ENCODE measurements at places on chromosomes 13 and 19.

GRCh38 chr13:74246487-74246886 lies 112.3 kb upstream of the KLF12 start:
- DNase-seq: no peak

- DNase-seq: no peak
Measured at GRCh38 chr13:110746438-110746837, 32.9 kb downstream of the ING1 start.

DNA sequence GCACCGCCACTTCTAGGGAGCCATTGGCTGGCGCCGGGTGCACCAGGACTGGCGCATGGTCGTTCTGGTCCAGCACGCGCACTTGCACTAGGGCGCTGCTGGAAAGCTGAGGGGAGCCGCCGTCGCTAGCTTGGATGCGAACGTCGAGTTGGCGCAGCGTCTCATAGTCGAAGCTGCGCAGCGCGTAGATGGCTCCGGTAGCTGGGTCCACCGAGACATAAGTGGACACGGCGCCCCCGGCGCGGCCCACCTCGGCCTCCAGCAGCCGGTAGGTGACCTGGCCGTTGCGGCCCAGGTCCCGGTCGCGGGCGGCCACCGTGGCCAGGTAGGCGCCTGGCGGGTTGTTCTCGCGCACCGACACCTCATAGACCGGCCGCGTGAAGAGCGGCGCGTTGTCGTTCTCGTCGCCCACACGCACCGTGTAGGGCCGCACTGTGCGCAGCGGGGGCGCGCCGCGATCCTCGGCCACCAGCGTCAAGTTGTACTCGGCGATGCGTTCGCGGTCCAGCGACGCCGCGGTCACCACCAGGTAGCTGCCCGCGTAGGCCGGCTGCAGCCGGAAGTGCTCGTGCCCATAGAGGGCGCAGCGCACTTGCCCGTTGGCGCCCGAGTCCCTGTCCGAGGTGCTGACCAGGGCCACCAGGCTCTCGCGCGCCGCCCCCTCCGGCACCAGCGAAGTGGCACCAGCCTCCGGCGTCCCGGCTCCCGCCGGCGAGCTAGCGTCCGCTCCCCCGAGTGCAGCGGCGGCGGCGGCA lies 1.7 kb downstream of the PCDH8 start:
- DNase-seq: no peak

- DNase-seq: no peak
Measured at GRCh38 chr19:35149463-35149862, 5.1 kb upstream of the FXYD5 start.

GRCh38 chr19:10636304-10636972 lies 11.1 kb downstream of the SLC44A2 start:
- no peak for DNase-seq

GRCh38 chr13:111968336-111969010 lies 98.5 kb upstream of the SOX1 start:
- DNase-seq: no peak

DNA sequence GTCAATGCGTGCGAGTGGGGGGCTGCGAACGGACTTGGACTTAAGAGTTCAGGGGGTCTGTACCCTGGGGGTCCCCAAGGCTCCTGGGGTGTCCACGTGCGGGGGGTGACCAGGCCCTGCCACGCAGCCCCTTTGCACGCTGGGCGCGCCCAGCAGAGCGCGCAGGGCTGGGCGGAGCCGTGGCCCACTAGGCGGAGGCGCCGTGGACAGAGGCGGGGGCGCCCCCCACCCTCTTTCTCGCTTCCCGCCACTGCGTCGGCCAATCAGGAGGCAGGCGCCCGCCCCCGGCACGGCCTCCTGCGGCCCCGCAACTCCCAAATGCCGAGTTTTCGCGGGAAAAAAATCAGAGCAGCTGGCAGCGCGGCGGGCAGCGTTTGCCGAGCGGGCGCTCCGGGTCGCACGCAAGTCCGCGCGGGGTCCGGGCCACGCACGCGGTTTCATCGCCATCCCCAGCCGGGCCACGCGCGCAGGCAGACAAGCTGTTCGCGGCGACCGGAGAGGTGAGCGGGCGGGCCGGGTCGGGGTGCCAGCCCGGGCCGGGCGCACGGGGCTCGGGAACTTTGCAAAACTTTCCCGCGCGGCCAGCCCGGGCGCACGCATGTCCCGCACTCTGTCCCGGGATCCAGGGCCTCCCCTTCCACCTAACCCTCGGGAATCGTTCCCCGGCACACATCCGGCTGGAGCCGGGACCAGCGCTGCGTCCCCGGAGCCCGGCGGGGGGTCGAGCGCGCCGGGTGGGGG lies at the start of gene UHRF1:
Gene UHRF1, plus strand, starts transcription at position 346 of the 741 bp plus-strand sequence. CDS start 1,385 bp downstream, outside the sequence.
- peak; percentile 74 for DNase-seq

GRCh38 chr19:33720691-33721682 lies 75.7 kb upstream of the KCTD15 start:
- DNase-seq: no peak

GRCh38 chr19:16548956-16549355 lies 6.7 kb upstream of the CHERP start:
- no peak for DNase-seq

GRCh38 chr19:28208745-28209144 lies 1004.2 kb downstream of the UQCRFS1 start:
- peak; percentile 67 for DNase-seq

DNA sequence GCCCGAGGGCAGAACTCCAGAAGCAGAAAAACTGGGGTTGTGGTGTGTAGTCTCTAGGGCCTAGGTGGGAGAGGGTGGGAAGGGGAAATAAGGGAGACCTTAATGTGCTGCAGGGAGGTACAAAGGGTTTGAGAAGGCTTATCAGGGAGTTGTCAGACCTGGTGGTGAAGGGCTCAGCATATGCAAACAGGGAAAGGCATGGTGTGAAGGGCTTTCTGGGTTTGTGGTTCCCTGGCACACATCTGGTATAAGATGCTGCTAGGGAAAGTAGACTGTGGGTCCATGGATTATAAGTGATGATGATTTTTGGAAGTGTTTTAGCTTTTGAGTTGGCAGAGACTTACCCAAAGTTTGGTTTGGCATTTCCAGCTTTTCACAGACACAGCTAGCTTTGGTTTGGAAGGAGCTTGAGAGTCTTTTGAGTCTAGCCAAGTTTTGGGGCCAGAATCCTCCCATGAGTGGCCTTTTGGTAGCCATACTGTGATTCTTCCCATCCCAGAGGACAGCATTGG lies 2.2 kb downstream of the TRIM28 start:
- DNase-seq: no peak

- DNase-seq: no peak
Measured at GRCh38 chr13:96020931-96021330, 32.3 kb downstream of the UGGT2 start.

- DNase-seq: no peak
Measured at GRCh38 chr19:1254081-1254527, 5.7 kb downstream of the MIDN start.

GRCh38 chr13:94177041-94177440 lies 302.4 kb downstream of the DCT start:
- DNase-seq: no peak

- DNase-seq: peak; percentile 60
Measured at GRCh38 chr19:30719999-30720345, 347.8 kb downstream of the ZNF536 start.

DNA sequence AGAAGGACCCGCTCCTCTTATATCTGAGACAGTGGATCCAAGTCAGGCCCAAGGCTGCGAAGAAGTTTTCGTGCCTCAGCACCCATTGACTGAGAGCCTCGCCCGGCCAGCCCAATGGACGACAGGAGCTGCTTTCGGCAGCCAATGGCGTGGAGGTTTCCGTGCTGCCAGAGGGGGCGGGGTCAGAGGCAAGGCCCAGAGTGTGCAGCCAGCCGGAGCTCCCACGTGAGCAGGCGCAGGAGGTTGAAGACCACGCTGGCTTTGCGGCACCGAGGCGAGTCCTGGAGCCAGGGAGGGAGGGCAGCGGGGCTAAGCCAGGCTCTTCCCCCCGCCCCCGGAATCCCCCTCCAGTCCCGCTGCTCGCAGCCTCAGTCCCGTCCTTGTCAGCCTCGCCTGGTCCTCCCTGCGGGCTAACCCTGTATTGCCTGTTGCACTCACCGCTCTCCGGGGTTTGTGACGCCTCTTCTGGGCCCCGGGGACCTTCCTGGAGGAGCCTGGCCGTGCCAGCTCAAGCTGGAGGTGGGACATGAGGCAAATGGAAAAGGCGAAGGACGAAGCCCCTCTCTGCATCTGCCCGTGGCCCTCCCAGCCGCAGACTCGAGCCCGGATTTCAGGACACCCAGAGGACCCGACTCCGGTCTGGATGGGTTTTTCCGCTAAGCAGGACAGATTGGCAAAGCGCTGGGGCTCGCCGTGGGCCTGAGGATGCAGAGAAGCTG lies 1.5 kb downstream of the IFNL4 start:
- DNase-seq: no peak

DNA sequence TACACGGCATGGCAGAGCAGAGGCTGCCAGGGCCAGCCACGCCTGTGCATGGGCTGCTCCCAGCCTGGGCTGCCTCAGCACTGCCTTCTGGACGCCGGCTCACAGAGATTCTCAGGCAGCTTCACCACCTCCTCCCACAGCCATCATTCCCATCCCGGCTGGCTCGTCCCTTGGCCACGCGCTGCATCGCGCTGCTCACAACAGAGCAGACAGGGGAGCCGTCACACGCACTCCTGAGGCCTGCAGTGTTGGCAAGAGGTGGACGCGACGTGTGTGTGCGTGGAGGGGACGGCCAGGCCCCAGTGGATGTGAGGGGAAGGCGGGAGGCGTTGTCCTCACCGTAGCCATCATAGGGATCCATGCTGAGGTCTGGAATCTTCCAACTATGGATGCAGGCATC lies 7.6 kb upstream of the PRKD2 start:
- DNase-seq: no peak

- DNase-seq: no peak
Measured at GRCh38 chr13:70792121-70792520, 683.9 kb upstream of the KLHL1 start.

DNA sequence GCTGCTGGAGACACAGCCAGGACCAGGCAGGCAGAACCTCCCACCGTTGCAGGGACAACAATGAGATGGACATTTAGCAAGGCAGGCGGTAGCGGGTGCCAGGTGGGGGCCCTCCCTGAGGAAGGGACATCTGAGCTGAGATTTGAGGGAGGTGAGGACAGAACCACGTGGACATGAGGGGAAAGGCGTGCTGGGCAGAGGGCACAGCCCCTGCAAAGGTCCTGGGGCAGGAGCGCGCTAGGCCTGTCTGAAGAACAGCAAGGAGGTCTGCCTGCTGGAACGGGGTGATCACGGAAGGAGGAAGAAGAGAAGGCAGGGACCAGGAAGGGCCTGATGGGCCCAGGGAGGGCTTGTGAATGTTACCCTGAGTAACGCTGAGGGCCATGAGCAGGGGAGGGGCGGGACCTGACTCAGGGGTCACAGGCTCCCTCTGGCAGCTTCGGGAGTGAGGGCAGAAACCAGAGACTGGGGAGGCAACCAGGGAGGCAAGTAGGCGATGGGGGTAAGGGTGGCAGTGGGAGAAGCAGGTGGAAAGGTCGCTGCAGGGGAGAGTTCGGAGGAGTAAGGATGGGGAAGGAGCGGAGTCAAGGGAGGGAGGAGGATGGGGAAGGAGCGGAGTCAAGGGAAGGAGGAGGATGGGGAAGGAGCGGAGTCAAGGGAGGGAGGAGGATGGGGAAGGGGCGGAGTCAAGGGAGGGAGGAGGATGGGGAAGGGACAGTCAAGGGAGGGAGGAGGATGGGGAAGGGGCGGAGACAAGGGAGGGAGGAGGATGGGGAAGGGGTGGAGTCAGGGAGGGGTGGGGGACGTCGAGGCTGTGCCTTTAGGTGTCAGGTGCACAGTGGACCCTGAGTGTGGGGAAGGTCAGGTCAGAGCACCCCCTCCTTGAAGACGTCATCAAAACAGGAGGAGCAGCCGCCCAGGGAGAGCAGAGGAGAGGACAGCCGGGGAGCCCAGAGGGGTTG lies 15.7 kb upstream of the B3GNT3 start:
- no peak for DNase-seq

- no peak for DNase-seq
Measured at GRCh38 chr13:29453617-29454011, 141.9 kb downstream of the SLC7A1 start.

DNA sequence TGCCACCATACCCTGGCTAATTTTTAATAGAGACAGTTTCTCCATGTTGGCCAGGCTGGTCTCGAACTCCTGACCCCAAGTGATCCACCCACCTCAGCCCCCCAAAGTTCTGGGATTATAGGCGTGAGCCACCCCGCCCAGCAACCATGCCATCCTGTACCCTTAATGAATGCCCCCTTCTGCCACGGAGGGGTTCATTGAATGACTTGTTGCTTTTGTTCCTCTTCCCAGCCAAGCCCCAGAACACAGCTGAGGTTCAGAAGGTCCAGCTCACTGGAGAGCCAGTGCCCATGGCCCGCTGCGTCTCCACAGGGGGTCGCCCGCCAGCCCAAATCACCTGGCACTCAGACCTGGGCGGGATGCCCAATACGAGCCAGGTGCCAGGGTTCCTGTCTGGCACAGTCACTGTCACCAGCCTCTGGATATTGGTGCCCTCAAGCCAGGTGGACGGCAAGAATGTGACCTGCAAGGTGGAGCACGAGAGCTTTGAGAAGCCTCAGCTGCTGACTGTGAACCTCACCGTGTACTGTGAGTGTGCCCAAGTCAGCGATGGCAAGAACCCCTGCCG lies 6.0 kb downstream of the PVR start:
- DNase-seq: no peak

DNA sequence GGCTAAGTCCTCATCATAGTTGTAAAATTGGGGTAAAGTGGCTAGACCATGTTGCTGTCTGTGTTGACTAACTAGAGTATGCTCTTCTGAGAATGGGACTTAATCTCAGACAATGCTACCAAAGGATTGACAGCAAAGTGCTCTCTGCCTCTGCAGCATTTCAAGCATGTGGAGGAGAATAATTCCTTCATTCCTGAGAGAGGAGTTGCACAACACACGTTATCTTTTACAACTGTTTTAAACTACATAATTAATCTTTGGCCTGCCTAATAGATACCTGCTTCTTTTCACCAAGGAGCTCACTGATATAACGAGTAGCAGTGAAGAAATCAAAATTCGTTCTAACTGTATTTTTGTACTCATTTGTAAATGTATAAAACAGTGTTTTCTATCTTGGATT lies 2172.2 kb downstream of the PCDH9 start:
- no peak for DNase-seq

GRCh38 chr19:2607712-2608601 lies 94.5 kb downstream of the GNG7 start:
- no peak for DNase-seq

DNA sequence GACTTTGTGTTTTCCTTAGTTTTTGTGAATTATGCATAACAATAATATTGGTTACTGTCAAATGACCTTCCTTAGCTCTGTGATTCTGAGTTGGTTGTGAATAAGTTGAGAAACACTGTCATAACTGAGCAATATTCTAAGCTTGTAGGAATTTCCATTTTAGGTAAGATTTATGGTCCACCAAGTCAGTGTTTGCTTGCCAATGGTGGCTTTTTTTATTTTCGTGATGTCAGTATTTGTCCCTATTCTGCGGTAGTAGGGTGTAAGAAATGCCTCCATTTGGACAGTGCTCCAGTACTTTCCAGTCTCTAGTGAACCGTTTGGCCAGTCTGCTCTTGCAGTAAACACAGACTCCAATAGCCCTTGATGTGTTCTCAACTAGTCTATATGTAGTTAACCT lies 94.7 kb downstream of the FRY start:
- no peak for DNase-seq

DNA sequence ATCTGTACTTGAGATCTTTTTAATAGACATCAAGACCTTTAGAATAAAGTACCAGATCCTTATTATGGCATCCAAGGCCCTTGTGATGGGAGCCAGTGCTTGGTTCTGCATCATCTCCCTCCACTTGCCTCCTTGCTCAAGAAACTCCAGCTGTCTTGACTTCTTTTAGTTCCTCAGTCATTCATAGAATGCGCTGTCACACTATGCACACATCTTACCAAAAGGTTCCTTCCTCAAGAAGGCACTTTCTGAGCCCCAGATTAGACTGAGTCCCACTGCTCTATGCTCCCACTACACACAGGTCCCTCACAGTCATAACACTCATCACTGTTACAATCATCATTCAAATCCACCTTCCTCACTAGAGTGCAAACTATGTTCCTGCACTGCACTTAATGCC lies 57.8 kb upstream of the ITM2B start:
- DNase-seq: no peak

Data from urothelium cell line (cell line).